ENCODE measurements at places on chromosomes 13 and 19. TPM values are rescaled to one million over a fixed set of nuclear protein-coding genes. Genes with fewer than 3 reads are reported as not detected.

GRCh38 chr13:110347535-110348308, 40.6 kb downstream of the COL4A2 start:
- DNase-seq = no peak

GRCh38 chr19:8141726-8142512, 7.5 kb downstream of the FBN3 start:
- DNase-seq = no peak

- peak; percentile 99 for DNase-seq
These were observed 67.0 kb upstream of the SERP2 start for GRCh38 chr13:44306371-44307192.

GRCh38 chr13:95391362-95391761, 90.1 kb upstream of the ABCC4 start:
- no peak for DNase-seq

FCGBP gene
- 0.03 TPM for polyA plus RNA-seq

BEST2 gene
- polyA plus RNA-seq = not detected
